ENCODE measurements at places on chromosomes 2 and 18.

DNA sequence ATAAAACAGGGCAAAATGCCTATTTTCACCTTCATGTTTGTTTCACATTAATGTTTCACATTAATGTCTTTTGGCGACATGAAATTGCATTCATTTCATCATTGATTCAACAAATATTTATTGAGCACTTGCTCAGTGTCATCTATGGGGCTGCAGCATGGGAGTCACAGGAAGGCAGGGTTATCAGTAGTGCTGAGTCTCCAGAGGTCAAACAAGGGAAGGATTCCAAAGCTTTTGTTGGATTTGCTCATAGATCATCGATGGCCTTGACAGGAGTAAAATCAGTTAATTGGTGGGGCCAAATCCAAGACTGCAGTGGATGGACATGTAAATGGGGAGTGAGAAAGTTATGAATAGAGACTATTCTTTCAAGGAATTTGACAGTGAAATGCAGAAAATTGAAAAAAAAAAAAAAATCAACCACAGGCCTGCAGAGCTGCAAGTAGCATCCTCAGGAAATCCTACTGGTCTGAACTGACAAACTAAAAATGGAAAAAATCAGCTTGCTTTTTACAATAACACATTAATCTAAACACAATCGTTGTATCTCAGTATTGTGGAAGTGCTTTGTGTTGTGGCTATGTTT, 1290.8 kb downstream of the DPP10 start:
- no peak for DNase-seq

- DNase-seq, result no peak
Measured at GRCh38 chr18:73563901-73564472, 583.6 kb downstream of the FBXO15 start.

GRCh38 chr18:59546188-59546587, 151.0 kb downstream of the CCBE1 start:
- no peak for DNase-seq

DNA sequence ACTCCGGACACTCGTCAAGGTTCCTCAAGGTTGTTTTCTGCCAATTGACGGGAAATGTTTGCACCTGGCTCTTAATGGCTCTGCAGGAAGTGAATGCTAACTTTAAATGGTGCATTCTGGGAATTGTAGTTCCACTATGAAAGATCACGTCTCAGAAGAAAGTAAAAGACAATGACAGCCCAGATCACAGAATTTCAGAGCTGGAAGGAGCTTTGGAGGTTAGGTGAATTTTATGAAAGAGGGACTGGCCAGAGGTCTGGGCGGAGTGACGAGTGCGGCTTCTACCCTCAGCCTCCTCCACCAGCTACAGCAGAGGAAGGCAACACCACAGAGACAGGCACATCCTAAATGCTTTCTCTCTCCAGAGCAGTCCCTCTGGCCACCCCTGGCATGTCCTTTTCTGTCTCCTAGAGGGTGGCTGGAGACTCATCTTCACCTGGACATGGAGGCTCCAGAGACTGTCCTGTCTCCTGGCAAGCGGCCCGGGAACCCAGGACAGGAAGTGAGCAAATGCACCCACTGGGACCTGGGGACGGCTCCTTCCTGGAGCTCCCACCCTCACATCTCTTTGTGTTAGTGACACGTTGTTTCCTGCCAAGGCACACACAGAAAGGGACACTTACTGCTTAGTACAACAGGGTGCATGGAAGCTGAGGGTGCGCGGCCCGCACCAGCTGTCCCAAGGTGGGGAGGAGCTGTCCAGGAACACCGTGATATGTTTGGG, 19.4 kb downstream of the THAP4 start:
- DNase-seq, result no peak

- DNase-seq, result no peak
Measured at GRCh38 chr2:232925821-232926156, 55.7 kb downstream of the SNORC start.

DNA sequence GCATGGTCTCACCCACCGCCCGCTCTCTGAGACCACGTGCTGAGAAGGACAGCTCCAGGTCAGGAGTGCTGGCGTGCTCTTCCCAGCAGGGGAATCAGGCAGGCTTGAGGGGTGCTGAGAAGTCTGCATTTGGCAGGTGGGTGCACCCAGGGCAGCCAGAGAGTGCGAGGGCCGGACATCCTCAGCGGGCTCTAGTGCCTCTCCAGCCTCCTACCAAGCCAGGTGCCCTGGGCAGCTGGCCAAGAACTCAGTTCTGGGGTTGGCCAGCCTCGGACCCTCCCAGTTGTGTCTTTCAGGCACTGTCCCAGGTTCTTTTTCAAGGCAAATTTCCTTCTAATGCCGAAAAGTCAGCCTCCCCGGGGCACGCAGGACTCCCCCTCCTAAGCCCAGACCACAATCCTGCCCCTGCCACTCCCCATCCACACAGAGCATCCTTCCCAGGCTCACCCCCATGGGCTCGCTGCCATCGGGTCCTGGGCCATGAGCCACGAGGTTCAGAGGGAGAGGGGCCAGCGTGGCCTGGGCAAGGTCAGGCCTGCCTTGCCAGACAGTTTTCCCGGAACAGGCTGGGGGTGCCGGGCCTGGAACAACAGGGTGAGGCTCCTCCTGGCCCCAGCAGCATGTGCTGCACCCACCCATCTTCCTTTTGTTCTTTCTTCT, 52.2 kb upstream of the GPC1 start:
- DNase-seq, result no peak

DNA sequence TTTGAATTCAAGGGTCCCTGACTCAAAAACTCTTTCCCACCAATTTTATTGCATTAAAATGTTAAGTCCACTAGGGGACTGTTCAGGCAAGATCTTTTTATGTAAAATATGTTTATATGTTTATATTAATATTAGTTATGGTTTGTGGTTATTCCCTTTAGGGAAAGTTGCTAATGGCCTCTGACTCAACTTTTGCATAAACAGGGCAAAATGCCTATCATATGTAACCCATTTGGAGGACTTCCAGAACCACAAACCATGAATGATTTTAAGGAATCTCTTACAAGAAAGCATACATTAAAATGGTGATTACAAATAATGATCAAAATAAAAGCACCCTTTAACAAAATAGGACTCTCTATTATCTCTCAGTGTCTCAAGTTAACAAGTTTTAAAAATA, 1484.5 kb upstream of the ZEB2 start:
- no peak for DNase-seq

GRCh38 chr2:145206496-145207281, 686.8 kb upstream of the ZEB2 start:
- no peak for DNase-seq

DNA sequence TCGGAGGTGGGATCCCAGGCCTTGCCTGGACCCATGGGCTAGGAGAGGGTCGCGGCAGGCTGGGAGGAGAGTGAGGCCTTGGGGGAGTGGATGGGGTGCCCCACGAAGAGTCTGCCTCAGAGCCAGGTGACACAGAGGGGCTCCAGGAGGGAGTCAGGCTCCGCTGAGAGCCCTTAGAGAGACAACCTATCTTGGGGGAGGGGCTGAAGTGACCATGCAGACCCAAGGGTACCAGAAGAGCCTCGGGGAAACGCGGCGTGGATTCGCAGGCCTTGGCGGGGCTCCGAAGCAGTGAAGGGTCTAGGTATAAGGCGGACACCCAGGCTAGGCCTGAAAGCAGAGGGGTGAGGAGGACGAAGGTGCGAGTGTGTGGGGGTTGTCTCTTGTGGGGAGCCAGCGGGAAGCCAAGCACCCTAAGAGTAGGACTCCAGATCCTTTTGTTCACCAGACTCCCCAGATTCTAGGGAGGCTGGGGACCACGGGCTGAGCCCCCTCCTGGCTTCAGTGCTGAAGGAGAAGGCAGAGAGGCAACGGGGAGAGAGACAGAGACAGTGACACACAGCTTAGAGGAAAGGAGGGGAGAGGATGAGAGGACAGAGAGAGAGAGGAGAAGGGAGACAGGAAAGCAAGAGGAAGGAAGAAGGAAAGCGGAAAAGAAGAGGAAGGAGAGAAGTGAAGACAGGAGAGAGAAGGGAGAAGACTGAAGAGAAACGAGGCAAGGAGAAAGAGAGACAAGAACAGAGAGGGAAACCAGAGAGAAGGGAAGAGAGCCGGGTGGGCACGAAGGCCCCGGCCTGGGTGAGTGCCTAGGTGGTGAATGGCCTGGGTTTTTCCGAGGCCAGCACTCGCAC, 1.1 kb upstream of the HOXD11 start:
- DNase-seq, result no peak

DNA sequence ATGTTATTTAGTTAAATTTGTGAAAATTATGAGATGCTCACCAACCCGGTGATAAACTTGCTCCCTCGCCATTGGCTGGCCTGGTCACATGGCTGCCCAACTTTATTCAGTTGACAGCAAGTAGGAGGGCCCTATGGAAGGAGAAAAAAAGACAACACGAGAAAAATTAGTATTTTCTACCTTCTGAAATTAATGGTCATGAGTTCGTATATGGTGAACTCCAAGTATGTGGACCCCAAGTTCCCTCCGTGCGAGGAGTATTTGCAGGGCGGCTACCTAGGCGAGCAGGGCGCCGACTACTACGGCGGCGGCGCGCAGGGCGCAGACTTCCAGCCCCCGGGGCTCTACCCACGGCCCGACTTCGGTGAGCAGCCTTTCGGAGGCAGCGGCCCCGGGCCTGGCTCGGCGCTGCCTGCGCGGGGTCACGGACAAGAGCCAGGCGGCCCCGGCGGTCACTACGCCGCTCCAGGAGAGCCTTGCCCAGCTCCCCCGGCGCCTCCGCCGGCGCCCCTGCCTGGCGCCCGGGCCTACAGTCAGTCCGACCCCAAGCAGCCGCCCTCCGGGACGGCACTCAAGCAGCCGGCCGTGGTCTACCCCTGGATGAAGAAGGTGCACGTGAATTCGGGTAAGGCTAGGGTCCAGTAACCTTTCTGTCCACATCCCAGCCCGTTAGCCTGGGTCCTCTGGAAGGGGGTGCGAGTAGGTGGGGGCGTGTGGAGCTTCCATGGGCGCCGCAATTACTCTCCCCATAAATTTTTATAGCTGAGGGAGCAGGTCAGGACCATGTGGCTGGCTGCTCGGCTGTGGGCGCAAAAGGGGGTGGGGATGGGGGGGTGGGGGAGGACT, at the start of gene HOXD4:
HOXD4 (plus strand) TSS at position 109 of the 846 bp plus-strand sequence; CDS start at position 193, 84 bp downstream.
- no peak for DNase-seq

All from GM12864 (cell line).